ENCODE measurements at places on chromosomes 6 and 20. TPM values are rescaled to one million over a fixed set of nuclear protein-coding genes. Genes with fewer than 3 reads are reported as not detected.

- no peak for DNase-seq
- H3K27ac ChIP-seq, result no peak overlapping the region
Measured at GRCh38 chr6:90249458-90249857, 47.2 kb downstream of the BACH2 start.

- peaks cover 11% of the 10 kb centered on the region for H3K4me1 ChIP-seq
- no peak for DNase-seq
- no peak overlapping the region for H3K4me3 ChIP-seq
- no peaks in the 10 kb centered on the region for H3K27me3 ChIP-seq
- peaks cover 26% of the 10 kb centered on the region for H3K36me3 ChIP-seq
Measured at GRCh38 chr6:109045493-109045892, 49.2 kb downstream of the SESN1 start.

The SOX18 gene
- total RNA-seq, result not detected

- H3K27me3 ChIP-seq, result no peaks in the 10 kb centered on the region
- H3K36me3 ChIP-seq, result no peaks in the 10 kb centered on the region
- no peaks in the 10 kb centered on the region for H3K4me1 ChIP-seq
- no peak overlapping the region for H3K4me3 ChIP-seq
- no peak for DNase-seq
- H3K27ac ChIP-seq, result no peak overlapping the region
Measured at GRCh38 chr6:11750682-11751081, 27.9 kb downstream of the ADTRP start.

The C6orf163 gene
- total RNA-seq, result 4.5 TPM

The FAM217A gene
- total RNA-seq, result not detected

The OVOL2 gene
- total RNA-seq, result not detected

DNA sequence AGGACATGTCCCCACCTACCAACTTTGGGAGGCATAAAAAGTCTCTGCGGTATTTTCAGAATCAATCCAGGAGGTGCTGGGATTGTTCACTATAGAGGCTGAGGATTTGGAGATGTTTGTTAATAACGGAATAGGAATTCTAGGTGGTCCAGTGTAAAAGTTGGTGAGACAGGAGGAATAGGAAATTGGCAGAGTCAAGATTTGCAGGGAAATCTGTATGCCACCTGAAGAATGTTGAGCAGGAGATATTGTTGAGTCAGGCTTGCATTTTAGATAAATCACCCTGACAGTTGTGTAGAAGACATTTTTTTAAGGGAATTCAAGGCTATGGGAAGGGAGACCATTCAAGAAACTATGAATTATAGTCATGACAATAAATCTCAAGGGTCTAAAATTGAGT is 124.8 kb downstream of the COL12A1 start:
- peaks cover 2% of the 10 kb centered on the region for H3K36me3 ChIP-seq
- no peak overlapping the region for H3K27ac ChIP-seq
- H3K4me3 ChIP-seq, result no peak overlapping the region
- no peak for DNase-seq
- peaks cover 19% of the 10 kb centered on the region for H3K27me3 ChIP-seq
- peaks cover 10% of the 10 kb centered on the region for H3K4me1 ChIP-seq

The DSE gene
- 23.5 TPM for total RNA-seq

DNA sequence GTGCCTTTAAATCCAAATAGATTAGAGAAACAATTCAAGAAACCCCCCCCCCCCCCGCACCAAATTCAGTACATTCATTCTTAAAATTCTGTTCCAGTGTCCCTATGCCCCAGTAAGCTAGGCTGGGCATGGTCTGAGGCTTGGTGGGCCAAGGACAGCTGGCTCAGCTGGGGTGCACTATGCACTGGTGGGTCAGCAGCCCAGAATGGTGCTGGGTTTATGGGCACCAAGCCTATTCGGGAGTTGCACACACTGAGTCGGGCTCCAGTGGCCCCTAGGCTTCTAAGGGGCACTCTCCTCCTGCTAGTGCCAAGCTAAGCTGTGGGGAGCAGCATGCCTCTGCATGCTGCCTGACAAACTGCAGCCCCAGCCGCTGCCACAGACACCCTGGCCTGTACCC is 20.1 kb upstream of the HLA-B start:
- no peak overlapping the region for H3K4me3 ChIP-seq
- H3K4me1 ChIP-seq, result peaks cover 5% of the 10 kb centered on the region
- no peak for DNase-seq
- peaks cover 2% of the 10 kb centered on the region for H3K36me3 ChIP-seq
- peaks cover 22% of the 10 kb centered on the region for H3K27me3 ChIP-seq

GRCh38 chr20:58833921-58834320 is 16.8 kb downstream of the GNAS-AS1 start:
- H3K4me1 ChIP-seq, result no peaks in the 10 kb centered on the region
- DNase-seq, result no peak
- peaks cover 34% of the 10 kb centered on the region for H3K27me3 ChIP-seq
- H3K36me3 ChIP-seq, result no peaks in the 10 kb centered on the region
- H3K4me3 ChIP-seq, result no peak overlapping the region
- H3K27ac ChIP-seq, result no peak overlapping the region

DNA sequence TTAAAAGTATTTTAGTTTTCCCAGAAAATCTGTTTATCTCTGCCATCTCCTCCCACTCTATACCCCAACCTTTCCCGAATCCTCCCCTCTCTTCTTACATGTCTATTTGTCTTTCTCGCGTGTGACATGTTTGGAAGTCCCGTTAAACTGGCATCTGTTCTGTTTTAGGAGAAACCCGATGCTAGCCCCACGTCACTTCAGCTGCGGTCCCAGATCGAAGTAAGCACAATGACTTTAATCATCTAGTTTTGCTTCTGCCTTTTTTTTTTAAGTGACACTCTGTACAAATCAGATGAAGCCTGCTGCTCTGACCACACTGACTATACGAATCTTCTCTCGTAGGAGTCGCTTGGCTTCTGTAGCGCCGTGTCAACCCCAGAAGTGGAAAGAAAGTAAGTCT is 97.4 kb downstream of the SASH1 start:
- no peaks in the 10 kb centered on the region for H3K27me3 ChIP-seq
- no peak overlapping the region for H3K27ac ChIP-seq
- no peak for DNase-seq
- H3K4me3 ChIP-seq, result no peak overlapping the region
- peaks cover 15% of the 10 kb centered on the region for H3K4me1 ChIP-seq

DNA sequence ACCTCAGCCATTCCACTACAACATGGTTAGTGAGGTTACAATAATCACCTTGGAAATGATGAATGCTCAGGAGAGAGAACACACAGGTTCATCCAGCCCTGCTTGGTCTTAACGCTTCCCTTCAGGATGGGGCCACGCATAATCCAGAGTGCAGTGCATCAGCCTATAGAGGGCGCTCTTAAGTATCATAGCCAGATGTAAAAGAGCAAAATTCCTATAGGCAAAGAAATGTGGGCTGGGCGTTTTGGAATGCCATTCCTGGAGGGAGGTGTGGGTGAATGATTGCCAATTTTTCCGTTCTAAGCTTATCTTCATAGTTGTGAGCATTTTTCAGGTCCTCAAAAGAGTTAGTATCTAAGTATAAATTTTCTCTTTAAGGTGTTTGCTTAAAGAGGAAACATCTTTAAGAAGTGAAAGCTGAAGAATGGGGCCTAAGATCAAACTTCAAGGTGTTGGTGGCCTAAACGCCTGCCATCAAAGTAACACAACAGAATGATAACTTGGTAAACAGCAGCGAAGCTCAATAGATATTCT is 1.8 kb downstream of the RIPOR2 start:
- peaks cover 47% of the 10 kb centered on the region for H3K4me1 ChIP-seq
- no peak for DNase-seq

DNA sequence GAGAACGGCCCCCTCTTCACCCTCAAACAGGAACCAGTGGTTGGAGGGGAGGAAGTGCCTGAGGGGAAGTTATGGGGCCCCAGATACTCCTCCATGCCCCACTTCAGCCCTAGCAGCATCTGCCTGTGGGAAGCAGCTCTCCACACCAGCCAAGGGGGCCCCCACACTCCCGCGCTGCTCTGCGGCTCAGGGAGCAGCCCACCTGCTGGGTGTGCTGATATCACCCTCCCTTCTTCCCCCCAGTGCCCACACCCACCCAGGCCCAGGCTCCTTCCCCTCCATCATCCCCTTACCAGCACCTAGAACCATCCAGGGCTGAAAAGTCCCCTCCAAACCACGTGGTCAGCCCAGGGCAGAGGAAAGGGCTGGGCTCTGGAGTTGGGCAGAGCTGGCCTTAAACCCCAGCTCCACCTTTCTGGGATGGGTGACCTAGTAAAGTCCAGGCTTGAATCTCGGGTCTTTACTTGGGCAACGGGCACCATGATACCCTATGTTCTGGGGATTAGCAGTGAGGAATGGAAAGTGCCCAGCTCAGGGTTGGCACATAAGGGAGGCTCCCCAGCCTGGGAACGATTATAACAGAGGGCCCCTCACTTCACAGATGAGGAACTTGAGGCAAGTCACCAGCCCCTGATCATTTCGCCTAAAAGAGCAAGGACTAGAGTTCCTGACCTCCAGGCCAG is 663 bp downstream of the LST1 start:
- no peak overlapping the region for H3K27ac ChIP-seq
- H3K27me3 ChIP-seq, result peaks cover 3% of the 10 kb centered on the region
- H3K4me3 ChIP-seq, result no peak overlapping the region
- DNase-seq, result no peak

The OR2B6 gene
- total RNA-seq, result not detected

DNA sequence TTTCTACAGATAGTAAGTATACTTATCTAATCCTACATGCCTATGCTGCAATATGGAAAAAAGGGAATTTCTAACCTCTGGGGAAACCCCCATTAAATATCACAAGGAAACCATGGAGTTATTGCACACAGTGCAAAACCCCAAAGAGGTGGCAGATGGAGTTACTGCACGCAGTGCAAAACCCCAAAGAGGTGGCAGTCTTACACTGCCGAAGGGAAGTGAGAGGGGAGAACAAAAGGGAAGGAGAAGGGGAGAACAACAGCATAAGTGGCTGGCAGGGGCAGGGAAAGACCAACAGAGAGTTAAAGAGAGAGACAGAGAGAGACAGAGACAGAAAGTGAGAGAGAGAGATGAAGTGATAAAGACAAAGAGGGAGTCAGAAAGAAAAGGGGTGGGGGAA is 43.8 kb upstream of the EIF2S2 start:
- H3K27me3 ChIP-seq, result peaks cover 19% of the 10 kb centered on the region
- no peaks in the 10 kb centered on the region for H3K4me1 ChIP-seq
- H3K27ac ChIP-seq, result no peak overlapping the region

- H3K27ac ChIP-seq, result no peak overlapping the region
- H3K36me3 ChIP-seq, result peaks cover 3% of the 10 kb centered on the region
- no peak for DNase-seq
- no peak overlapping the region for H3K4me3 ChIP-seq
- no peaks in the 10 kb centered on the region for H3K4me1 ChIP-seq
Measured at GRCh38 chr6:81906709-81907204, 154.3 kb upstream of the TENT5A start.

GRCh38 chr6:70663881-70664466 is 3.7 kb upstream of the SMAP1 start:
- DNase-seq, result no peak
- no peak overlapping the region for H3K27ac ChIP-seq
- peaks cover 14% of the 10 kb centered on the region for H3K4me1 ChIP-seq
- no peaks in the 10 kb centered on the region for H3K36me3 ChIP-seq
- peaks cover 6% of the 10 kb centered on the region for H3K27me3 ChIP-seq
- H3K4me3 ChIP-seq, result no peak overlapping the region

GRCh38 chr6:157106487-157106886 is 216.8 kb downstream of the TMEM242 start:
- H3K27ac ChIP-seq, result no peak overlapping the region
- no peaks in the 10 kb centered on the region for H3K27me3 ChIP-seq
- no peak for DNase-seq
- no peak overlapping the region for H3K4me3 ChIP-seq

The NOL7 gene
- total RNA-seq, result 54.7 TPM

DNA sequence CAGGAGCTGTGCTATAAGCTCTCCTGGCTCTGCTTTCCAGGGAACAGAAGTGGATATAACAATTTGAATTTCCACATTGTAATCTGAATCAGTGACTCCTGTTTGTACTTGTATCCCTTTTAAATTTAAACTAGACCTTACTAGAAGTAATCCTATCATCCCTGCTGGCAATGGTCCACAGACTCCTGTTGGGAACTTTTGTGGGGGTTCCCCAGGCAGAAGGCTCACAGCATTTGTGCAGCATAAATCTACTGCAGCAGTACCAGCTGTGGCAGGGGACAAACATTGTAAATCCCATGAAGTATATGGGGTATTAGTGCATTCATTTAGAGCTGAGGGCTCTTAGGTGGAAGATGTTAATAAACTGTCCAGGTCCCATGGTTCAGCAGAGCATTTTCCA is 12.0 kb upstream of the PDCD2 start:
- no peak for DNase-seq
- H3K4me3 ChIP-seq, result no peak overlapping the region
- H3K27me3 ChIP-seq, result peaks cover 82% of the 10 kb centered on the region

- no peak overlapping the region for H3K4me3 ChIP-seq
- DNase-seq, result no peak
- H3K36me3 ChIP-seq, result no peaks in the 10 kb centered on the region
Measured at GRCh38 chr6:129446272-129447197, 263.4 kb downstream of the ARHGAP18 start.

The HNF4A gene
- not detected for total RNA-seq

Data from neural crest cell (in vitro differentiated cells).